ENCODE measurements at places on chromosomes 7 and 10. TPM values are rescaled to one million over a fixed set of nuclear protein-coding genes. Genes with fewer than 3 reads are reported as not detected.

The SDK1 gene
- 0.40 TPM for total RNA-seq

The C10orf53 gene
- total RNA-seq = not detected

The MLXIPL gene
- 1.4 TPM for total RNA-seq

The AUTS2 gene
- 3.6 TPM for total RNA-seq

The MICALL2 gene
- total RNA-seq = 14.8 TPM

The CLEC2L gene
- not detected for total RNA-seq

The PHYH gene
- total RNA-seq = 30.8 TPM

The CHAT gene
- not detected for total RNA-seq

The STK31 gene
- total RNA-seq = 0.59 TPM

Data from A549 treated with Mapracorat at 1 μM for 4 hours (cell line).